ENCODE measurements at places on chromosomes 3 and 15.

DNA sequence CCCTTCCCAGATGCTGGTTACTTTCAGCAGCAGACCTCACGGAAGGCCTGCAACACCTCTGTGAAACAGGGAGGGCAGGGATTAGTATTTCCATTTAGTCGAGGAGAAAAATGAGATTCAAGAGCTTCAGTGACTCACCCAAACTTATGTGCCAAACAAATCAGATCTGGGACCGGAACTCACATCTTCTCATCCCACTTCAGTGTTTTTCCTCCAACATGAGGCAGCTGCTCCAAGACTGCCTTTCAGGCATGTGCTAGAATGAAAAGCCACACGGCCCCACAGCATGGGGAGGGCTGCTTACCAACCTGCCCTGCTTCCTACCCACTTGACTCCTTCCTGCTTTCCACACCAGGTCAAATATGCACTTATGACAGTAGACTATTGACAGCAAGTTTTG, 129.4 kb upstream of the SLC24A5 start:
- no peak for DNase-seq

DNA sequence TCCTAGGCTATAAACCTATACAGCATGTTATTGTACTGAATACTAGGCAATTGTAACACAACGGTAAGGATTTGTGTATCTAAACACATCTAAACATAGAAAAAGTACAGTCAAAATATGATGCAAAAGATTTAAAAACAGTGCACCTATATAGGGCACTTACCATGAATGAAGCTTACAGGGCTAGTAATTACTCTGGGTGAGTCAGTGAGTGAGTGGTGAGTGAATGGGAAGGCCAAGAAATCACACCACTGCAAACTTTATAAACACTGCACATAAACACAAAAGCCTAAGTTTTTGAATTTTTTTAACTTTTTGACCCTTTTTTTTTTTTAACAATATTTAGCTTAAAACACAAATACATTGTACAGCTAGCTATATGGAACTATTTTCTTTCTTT, 204.7 kb upstream of the CTNNB1 start:
- no peak for DNase-seq

DNA sequence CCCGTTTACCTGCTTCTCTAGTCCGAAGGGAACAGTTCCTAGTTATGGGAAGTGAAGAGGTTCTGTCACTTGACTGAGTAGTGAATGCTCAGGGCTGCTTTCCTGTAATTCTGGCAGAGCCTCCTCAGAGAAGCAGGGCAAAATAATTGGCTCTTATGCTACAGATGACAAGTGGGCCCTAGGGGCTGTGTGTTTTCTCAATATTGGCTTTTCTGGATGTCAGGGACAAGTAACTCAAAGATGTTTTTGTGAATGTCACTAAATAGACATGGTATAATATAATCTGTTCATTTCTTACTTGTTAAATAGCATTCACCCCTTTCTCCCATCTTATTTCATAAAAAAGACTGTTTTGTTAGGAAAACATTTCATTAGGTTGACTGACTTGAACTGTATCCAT, 40.1 kb downstream of the SGO1 start:
- no peak for DNase-seq

GRCh38 chr3:67700596-67700995, 46.2 kb upstream of the SUCLG2 start:
- no peak for DNase-seq

- no peak for DNase-seq
Observed at GRCh38 chr15:63913786-63914315, 80.1 kb upstream of the HERC1 start.

GRCh38 chr3:195441476-195441991, 1.3 kb downstream of the ACAP2 start:
- no peak for DNase-seq

All from kidney epithelial cell (primary cell).